CD4-positive, alpha-beta T cell treated with Interleukin-6 at 100 ng/mL for 8 hours (primary cell): ENCODE measurements at places on chromosomes 16 and 17.

- DNase-seq, result no peak
Observed at GRCh38 chr17:12122075-12122474, 101.4 kb downstream of the MAP2K4 start.

DNA sequence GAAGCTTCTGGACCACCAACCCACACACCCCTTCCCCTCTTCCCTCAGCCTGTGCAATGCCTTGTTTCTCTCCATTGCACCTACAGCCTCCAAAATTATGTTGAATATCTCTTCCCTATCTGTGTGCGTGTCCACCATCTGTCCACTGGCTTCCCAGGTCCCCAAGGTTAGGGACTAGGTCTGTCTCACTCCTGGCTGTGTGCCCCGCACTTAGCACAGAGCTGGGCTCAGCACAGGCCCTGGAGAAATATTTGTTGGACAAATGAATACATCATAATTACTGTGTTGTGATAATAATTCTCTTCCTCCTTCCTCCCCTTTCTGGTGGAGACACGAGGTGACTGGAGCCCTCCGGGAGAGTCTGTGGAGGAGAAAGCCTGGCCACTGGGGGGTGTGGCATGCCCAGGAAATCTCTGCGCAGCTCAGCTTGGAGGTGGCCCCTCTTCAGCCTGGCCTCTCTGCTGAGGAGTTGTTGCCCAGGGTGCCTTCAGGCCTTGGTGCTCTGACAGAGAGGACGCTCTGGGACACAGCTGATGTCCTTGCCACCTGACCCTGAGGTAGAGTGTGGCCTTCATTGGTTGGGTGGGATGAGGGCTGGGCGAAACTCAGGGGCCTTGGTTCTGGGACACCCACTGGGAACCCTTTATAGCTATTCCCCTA lies 3.3 kb upstream of the BRD7 start:
- no peak for DNase-seq

GRCh38 chr16:50645563-50646220 lies 35.4 kb downstream of the SNX20 start:
- DNase-seq, result no peak

DNA sequence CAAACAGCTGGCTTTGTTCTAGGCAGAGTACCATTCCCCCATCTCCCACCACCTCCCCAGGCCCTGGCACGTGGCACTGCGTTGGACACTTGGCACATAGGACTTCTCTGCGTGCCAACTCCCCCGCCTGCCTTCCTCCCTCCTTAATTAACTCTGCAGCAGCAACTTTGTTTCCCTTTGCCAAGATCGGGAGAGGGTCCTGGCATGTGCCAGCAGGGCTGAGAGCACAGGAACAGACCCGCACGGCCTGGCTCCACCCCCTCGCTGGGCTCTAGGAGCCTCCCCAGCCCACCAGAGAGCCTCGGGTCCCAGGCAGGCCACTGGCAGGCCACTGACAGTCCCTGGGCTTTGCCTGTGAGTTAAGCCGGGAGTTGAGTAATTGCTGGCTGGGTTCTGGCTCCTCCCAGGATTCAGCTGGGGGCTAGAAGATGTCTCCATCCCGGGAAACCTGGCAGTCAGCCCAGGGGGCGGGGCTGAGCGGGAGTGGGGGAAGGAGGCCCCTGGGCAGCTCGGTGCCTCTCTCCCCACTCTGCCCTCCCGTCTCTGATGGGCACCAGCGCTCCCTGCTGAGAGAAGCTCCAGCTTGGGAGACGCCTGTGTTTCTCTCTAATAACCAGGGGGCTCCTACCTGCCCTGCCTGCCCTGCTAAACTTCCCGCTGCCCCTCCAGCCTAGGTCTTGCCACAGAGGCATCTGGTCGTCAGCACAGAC lies 224.0 kb upstream of the TNRC6C start:
- DNase-seq, result no peak

DNA sequence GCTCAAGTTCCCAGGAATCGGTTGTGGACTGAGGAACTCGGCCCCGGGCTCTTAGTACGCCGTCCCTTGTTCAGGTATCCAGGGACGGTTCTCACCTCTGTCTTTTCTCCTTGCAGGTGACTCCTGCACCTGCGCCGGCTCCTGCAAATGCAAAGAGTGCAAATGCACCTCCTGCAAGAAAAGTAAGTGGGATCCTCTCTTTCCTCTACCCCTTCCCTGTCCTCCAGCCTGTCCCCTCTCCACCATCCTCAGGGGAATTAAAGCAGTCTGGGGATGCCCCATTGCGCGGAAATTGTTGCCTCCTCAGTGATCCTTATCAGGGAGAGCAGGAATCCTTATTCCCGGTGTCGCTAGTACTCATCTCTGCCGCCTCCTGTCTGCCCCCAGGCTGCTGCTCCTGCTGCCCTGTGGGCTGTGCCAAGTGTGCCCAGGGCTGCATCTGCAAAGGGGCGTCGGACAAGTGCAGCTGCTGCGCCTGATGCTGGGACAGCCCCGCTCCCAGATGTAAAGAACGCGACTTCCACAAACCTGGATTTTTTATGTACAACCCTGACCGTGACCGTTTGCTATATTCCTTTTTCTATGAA lies 585 bp downstream of the MT2A start:
- no peak for DNase-seq

DNA sequence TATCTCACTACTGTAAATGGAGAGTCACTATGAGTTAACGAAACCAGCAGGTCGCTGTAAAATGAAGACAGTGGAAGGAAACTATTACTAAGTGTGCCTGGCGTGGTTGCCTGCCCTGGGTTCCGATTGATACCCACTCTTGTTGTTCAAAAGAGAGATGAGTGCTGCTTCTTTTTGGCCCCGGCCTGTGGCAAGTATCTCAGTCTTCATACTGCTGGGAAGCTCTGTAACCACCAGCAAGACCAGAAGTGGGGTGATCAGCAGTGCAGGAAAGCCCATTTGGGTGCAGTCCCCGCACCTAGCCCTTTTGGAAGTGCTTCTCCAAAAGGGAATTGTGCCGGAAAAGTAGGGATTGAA lies 104.5 kb downstream of the SNX29 start:
- no peak for DNase-seq

DNA sequence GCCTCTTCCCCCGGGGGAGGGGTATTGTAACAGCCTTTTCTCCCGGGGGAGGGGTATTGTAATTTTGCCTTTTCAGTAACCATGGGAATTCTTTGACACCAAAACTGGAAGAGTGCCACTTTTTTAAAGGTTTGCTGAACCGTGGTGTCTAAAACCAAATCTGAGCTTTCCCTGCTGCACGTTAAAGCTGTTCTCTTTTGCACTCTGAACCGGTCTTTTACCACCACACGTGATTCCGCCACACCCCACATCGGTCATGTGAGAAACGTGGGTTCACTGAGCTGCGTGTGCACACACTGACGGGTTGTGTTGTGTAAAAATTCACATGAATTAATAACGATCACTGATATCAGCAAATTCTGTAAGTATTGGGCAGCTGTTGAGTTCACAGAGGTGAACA lies 9.2 kb upstream of the ACSF3 start:
- DNase-seq, result no peak

GRCh38 chr16:60727851-60728250 lies 1308.4 kb downstream of the CDH8 start:
- no peak for DNase-seq

GRCh38 chr16:77760800-77761199 lies 27.6 kb upstream of the VAT1L start:
- DNase-seq, result no peak

DNA sequence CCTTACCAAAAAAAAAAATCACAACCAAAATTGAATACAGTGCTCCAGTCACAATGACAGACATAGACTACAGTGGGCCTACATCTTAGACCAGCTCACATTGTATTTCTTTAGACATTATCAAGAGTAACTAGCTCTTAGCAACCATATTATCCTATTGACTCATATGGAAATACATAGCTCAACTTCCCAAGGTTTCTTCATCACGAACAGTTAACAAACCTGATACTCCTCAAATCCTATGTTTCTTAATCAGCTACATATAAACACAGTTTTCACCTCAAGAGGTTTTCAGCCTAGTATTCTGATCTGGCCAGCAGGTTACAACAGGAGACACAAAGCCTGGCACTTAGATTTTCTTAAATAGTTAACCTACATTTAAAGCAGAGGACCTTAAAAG lies 29.7 kb downstream of the CMC2 start:
- DNase-seq, result no peak
